Anterior cingulate cortex (tissue), 58 donors: ENCODE measurements at places on chromosomes 12 and 14.

DNA sequence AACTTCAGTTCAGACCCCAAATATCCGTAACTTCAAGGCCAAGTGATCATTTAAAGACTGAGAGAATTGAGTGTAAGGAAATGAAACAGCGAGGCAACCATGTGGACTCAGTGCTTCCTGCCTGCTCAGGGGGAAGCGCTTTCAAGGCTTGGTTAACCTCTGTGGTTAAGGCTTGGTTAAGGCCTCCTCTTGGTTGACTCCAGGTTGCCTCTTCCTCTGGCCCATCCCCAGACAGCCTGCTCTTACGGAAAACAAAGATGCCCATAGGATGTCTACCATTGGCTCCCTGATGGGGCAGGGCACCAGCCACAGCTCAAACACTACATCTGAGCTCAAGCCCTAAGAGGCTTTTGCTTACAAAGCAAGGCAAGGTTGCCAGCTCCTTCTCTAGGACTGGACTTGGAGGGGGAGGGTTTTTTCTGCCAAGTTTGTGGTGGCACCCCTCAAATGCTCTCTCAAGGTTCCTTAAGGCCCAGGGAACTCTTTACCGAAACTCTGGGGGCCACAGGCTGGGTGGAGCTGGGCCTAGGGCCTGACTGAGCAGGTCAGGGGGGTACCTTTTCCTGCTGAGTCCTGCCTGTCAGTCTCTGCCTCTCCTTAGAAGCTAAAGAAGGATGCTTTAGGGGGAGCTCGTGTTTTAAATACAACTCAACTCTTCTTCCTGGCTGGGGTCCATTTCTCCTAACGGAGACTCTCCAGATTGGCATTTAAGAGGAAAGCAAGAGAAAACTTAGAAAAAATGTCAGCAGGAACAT, 13.7 kb downstream of the COL2A1 start:
- DNase-seq: no peak

- DNase-seq: no peak
These were observed 100.2 kb downstream of the SYNE2 start for GRCh38 chr14:63952933-63953437.

DNA sequence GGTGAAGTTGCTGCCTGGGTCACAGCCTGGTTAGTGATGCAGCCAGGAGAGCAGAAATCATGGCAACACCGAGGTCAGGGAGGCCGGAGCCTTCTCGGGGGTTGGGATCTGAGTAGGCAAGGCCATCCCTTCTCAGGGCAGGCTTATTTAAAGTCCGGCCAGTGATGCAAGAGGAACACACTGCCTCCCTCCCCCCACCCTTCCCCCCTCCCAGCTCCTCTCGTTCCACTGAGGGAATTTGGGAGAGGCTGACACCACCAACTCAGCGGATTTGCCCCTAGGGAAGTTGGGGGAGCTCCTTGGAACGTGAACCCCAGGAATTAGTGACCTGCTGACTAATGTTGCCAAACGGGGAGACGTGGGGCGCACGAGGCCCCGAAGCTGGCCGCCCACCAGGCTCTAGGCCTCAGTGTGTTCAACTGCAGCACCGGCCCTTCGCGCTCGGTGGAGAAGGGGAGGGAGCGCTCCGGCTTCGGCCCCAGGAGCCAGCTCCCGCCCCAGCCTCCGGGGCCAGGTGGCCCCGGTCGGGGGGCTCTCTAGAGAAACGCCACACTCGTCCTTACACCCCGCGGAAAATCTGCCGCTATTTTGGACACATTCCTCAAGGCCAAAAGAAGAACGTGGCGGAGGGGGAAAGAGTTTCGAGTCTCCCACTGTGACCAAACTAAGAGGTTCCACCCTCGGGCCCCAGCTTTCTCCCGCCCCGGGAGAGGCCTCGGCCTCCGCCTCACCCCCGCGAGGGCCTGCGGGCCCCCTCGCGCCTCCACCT, 1.6 kb downstream of the CTDSP2 start:
- DNase-seq: peak; percentile 22

DNA sequence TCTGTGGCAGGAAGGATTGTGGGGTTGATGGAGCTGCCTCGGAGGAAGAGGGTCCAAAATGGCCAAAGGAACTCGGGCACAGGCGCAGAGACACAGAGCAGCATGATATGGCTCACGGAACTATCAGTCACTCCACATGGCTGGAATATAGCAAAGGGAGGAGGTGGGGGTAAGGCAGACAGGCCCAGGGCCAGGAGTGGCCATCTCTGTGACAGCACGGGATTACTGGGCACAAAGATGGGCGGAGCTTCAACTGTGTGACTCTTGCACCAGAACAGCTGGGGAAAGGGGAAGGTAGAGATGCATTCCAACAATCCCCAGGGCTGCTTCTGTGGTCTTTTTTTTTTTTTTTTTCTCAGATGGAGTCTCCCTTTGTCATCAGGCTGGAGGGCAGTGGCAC, 24.8 kb upstream of the EML1 start:
- DNase-seq: no peak

GRCh38 chr12:47700263-47700662, 5.6 kb downstream of the RPAP3 start:
- no peak for DNase-seq

DNA sequence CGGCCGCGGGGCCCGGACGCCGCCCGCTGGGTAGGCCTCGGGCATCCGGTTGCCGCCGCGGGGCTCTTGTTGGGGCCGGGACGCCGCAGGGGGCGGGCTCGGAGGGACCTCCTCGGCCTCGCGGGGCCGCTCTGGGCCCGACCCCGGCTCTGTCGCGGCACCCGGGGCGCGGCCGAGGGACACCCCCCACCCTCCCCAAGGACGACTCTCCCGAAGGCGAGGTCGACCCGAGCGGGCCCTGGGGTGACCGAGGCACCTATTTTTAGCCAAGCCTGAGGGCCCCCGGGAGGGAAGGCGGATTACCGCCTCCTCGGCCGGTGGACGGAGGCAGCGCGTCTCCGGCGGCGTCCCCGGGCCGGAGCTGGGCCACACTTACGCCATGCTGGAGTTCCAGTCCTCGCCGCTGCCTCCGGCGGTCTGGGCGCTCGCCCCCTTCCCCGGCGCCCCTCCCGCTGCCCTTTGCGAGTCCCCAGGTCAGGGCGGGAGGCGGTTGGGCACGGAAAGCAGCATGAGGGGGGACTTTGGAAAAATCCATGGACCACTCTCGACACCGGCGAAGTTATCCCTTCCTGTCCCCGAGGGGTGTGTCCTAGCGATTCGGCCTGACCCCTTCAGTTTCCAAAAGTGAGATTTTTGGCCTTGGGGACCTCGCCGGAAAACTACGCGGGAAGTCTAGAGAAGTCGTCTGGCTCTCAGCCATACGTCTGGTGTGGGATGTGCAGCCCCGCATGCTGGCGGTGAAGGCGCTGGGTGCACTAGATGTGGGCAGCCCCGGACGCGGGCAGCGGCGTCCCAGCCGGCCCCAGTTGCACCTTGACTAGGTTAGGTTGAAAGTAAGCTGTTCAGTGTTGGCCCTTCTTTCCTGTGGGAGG, 699 bp downstream of the KTN1 start:
- DNase-seq: peak; percentile 9

DNA sequence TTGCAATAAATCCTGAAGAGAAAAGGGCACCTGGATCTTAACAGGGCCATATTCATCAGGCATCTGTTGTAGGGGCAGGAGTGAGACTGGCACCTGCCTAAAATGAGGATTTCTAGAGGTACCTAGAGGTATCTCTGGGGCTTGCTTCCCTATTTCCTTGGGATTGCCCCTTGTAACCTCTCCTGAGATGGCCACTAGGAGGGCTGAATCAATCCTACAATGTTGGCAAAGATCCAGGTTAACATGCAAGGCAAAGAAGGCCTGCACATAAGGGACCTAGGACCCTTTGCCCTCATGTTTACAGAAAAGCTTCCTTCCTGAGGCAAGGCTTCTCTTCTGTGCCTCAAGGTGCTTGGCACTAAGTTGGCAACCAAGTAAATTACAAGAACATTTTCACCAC, 25.8 kb upstream of the CLEC4E start:
- DNase-seq: no peak

- DNase-seq: no peak
These were observed 7.2 kb downstream of the HSP90AA1 start for GRCh38 chr14:102079700-102079979.

DNA sequence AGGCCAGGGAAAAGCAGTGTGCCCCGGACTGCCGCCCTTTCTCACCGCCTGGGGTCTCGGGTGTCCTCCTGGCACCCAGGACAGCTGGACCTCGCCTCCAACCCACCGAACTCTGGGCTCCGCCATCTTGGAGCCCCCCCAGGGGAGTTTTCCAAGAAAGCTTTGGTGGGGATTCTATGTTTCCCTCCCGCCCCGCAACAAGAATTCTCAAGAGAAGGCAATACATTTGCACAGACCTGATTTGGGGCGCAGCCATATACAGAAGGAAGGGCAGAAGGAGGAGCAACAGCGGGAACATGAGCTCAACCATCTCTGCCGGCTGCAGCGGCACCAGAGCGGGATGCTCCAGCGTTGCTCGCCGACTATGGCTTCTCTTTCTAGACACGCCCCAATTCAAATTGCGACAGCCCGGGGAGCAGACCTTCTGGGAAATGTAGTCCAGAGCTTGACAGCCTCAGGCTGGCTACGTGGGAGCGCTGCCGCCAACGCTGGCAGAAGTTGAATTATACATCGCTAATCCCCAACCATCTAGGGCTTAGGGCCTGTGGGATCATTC, at the start of gene RDH11:
Gene RDH11 (minus strand): TSS at position 371 of the 556 bp plus-strand sequence. CDS start 61 bp downstream, at position 310.
- DNase-seq: peak; percentile 88

DNA sequence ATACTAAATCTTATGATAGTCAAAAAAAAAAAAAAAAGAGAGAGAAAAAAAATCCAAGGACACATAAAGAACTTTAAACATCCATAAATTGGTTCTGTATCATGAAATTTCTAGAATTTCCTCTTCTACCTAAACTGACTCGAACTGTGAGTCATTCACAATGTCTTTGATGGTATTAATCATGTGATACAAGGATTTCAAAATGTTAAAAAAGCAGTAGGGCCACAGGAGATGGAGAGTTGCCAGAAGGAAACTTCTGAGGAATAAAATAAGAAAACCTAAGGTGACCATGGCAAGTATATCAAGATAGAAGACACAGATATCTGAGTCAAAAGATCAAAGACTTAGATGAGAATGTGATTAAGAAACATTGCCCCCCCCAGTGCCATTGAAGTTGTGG, 1320.9 kb upstream of the FLRT2 start:
- no peak for DNase-seq

DNA sequence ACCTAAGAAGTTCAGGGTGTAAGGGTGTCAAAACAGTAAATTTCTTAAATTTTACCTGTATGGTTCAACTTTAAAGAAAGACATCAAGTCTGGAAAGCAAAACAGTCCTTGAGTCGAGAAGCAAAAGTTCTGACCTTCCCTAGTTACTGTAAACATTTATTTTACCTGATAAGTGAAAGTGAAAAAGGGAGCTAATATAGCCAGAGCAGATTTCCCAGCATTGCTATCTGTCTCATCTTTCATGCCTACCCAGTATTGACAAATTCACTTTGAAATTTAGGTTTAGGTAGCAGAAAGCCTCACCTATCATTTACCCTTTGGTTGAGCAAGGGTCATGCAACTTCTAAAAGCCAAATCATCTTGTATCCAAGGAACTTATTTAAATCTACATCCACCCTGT, 24.5 kb downstream of the SLC38A4 start:
- DNase-seq: no peak

GRCh38 chr12:39626033-39626814, 6.6 kb upstream of the ABCD2 start:
- no peak for DNase-seq

GRCh38 chr12:11667171-11667570, 17.7 kb downstream of the ETV6 start:
- DNase-seq: no peak

- no peak for DNase-seq
These were observed 120.6 kb upstream of the FKBP4 start for GRCh38 chr12:2673966-2674810.

DNA sequence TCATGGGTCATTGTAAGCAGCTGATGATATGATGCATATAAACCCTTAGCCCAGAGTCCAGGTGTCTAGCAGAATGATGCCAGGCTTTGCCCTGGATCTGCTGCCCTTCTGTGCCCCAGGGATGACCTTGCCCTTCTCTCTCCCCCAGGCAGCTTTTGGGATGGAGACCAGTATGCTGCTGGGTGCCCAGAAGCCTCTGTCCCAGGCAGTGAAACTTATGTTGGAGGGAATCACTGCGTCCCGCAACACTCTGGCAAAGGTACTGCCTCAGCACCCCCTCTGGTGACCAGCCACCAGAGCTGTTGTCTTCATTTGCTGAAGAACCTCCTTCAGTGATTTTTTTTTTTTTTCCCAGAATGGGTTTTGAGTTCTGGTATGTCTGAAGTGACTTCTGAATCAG, 23.3 kb downstream of the CYP46A1 start:
- DNase-seq: no peak

DNA sequence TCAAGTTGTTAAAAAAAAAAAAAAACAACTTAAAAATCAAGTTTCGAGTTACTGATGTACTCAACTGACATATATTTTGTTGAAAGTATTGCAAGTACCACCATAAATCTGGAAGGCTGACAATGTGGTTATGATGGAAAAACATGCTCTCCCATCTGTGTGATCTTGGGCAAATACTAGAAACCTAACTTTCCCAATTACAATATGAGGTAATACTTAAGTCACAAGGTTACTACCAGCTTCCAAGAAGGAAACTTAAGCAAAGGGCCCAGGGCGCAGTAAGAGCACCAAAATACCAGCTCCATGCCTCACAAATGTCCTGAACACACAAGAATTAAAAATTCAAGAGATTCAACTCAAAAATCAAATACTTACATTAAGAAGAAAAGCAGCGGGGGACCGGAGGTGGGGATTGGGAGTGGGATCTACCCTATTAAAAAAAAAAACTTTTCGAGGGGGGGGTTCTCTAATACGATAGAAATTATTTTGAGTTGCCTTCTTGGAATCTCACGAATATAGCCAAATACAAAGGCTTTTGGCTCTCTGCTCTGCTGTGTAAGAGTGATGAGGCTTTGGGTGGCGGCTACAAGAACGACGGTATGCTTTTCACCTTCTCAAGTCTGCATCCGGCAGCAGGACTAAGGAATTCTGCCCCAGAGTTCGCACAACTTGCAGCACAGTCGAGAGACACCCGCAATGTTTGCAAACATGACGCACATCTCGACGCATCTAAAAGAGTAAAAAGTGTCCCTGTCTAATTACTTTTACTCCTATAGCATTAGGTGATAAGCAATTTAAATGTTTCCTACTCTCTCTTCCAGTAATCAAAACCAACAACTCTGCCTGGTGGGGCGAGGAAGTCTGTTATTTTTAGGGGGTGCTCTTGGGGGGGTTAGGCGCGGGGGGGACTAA, 1.1 kb downstream of the SAV1 start:
- DNase-seq: no peak
